Activated naive CD8-positive, alpha-beta T cell treated with anti-CD3 and anti-CD28 coated beads for 36 hours (primary cell): ENCODE measurements at places on chromosomes 6 and 20. TPM values are rescaled to one million over a fixed set of nuclear protein-coding genes. Genes with fewer than 3 reads are reported as not detected.
A peak's percentile ranks its signal among the peaks of the same experiment; 100 is the strongest.

FAM217A gene
- total RNA-seq: not detected

BMP5 gene
- not detected for total RNA-seq

CEP57L1 gene
- 22.4 TPM for total RNA-seq

GRM1 gene
- total RNA-seq: not detected

GLP1R gene
- 0.43 TPM for total RNA-seq

GNRH2 gene
- 1.1 TPM for total RNA-seq

ABHD16B gene
- not detected for total RNA-seq

HLA-DQB1 gene
- 17.5 TPM for total RNA-seq

SLC32A1 gene
- total RNA-seq: not detected

- peaks cover 95% of the 10 kb centered on the region for H3K27me3 ChIP-seq
- DNase-seq: no peak
- no peaks in the 10 kb centered on the region for H3K36me3 ChIP-seq
- no peak overlapping the region for H3K27ac ChIP-seq
Measured at GRCh38 chr6:137489046-137490005, 4.9 kb downstream of the OLIG3 start.

GRCh38 chr6:41767112-41767833, 12.4 kb downstream of the FRS3 start:
- H3K27ac ChIP-seq: no peak overlapping the region
- no peak overlapping the region for H3K4me3 ChIP-seq
- peaks cover under 1% of the 10 kb centered on the region for H3K36me3 ChIP-seq
- H3K4me1 ChIP-seq: peaks cover 11% of the 10 kb centered on the region
- DNase-seq: no peak
- H3K27me3 ChIP-seq: no peaks in the 10 kb centered on the region

DNA sequence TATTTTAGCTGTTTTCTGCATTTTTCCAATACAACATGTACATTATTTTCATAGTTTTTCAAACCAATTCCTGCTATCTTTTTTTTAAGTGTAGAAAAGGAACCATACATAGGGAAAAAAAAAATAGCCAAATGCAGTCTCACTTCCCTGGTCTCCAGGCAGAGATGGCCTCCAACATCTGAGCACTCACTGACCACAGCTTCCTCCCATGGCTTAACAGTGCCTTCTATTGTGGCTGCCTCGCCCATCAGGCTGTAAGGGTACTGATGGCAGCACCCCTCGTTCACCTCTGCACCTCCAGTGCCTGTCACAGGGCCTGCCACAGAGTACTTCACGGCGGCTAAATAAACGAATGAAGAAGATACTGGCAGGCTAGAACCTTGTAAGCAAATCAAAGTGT, 591.1 kb downstream of the PTPRT start:
- peaks cover 3% of the 10 kb centered on the region for H3K27me3 ChIP-seq
- DNase-seq: no peak
- no peak overlapping the region for H3K4me3 ChIP-seq

DNA sequence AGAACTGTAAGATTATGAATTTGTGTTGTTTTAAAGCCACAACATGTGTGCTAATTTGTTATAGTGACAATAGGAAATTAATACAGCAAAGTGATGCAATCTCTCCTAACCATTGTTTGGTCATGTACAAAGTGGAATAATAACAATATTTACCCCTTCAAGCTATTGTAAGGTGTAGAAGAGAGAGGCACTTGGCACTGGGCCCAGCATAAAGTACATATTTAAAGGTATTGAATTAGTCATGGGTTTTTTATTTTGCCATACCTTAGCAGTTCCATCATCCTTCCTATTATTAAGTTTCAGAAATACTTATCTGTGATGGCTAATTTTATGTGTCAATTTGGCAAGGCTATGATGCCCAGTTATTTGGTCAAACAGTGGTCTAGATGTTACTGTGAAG, 322.4 kb upstream of the TSHZ2 start:
- no peaks in the 10 kb centered on the region for H3K36me3 ChIP-seq
- H3K4me1 ChIP-seq: no peaks in the 10 kb centered on the region
- no peak for DNase-seq

- no peaks in the 10 kb centered on the region for H3K27me3 ChIP-seq
- no peak overlapping the region for H3K27ac ChIP-seq
- no peak overlapping the region for H3K4me3 ChIP-seq
- no peak for DNase-seq
Measured at GRCh38 chr6:30880698-30881252, 3.5 kb upstream of the DDR1 start.

GRCh38 chr20:4774207-4774606, 52.5 kb downstream of the PRND start:
- no peaks in the 10 kb centered on the region for H3K4me1 ChIP-seq
- H3K4me3 ChIP-seq: no peak overlapping the region
- H3K36me3 ChIP-seq: peaks cover 5% of the 10 kb centered on the region
- DNase-seq: no peak
- no peaks in the 10 kb centered on the region for H3K27me3 ChIP-seq
- no peak overlapping the region for H3K27ac ChIP-seq

DNA sequence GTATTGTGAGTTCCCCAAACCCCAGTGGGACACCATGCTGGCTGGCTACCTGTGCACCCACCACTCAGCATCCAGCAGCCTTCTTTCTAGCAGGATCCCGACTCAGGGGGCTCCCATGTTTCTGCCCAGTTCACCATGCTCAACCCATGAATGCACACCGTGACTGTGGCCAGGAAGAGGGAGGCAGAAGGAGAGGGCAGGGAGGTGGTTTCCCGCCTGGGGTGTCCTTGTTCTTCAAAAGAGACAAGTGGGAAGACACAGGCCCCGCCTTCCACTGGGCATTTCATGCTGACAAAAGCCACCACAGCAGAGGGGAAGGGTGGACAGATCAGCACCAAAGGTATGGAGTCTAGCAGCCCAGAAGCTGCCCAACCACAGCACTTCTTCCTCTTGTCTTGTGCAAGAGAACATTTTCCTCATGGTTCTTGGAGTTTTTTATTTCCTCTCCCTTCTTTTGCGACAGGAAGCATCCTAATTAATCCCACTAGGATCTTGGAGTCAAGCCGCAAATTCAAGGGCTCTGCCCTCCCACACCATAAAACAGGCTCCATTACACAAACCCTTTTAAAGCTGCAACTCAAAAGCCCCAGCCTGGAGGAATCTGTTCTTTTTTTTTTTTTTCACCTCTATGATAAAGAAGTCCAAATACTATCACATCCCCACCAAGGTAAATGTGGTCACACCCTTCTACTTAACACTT, 13.5 kb upstream of the ANKRD60 start:
- no peak for DNase-seq
- peaks cover 11% of the 10 kb centered on the region for H3K36me3 ChIP-seq
- no peak overlapping the region for H3K4me3 ChIP-seq
- H3K27me3 ChIP-seq: no peaks in the 10 kb centered on the region

DNA sequence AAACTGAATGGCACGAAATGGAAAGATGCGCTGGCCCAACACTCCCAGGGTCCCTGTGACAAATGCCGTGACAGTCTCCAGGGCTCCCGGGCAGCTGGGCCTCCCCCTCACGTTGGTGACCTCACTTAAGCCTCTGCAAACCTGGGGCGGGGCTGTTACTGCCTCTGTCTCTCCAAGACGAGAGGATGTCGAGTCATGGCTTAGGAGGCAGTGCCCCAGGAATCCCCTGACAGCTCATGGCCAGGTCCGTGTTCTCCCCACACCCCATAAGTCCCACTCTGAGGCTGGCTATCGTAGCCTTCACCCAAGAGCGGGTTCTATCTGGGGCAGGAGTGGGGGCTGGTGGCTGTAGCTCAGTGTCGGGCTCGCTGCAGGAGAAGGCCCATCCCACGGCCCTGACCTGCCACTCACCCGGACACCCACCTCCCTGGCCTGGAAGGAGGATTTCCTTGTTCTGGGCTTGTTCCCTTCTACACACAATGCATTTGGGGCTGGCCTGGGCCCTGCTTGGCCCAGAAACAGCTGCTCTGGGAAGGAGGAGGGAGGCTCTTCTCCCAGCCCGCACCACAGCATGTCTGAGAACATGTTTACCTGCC, 5.6 kb upstream of the RPS21 start:
- peaks cover 14% of the 10 kb centered on the region for H3K4me1 ChIP-seq
- no peaks in the 10 kb centered on the region for H3K27me3 ChIP-seq
- H3K27ac ChIP-seq: no peak overlapping the region
- H3K4me3 ChIP-seq: no peak overlapping the region

DNA sequence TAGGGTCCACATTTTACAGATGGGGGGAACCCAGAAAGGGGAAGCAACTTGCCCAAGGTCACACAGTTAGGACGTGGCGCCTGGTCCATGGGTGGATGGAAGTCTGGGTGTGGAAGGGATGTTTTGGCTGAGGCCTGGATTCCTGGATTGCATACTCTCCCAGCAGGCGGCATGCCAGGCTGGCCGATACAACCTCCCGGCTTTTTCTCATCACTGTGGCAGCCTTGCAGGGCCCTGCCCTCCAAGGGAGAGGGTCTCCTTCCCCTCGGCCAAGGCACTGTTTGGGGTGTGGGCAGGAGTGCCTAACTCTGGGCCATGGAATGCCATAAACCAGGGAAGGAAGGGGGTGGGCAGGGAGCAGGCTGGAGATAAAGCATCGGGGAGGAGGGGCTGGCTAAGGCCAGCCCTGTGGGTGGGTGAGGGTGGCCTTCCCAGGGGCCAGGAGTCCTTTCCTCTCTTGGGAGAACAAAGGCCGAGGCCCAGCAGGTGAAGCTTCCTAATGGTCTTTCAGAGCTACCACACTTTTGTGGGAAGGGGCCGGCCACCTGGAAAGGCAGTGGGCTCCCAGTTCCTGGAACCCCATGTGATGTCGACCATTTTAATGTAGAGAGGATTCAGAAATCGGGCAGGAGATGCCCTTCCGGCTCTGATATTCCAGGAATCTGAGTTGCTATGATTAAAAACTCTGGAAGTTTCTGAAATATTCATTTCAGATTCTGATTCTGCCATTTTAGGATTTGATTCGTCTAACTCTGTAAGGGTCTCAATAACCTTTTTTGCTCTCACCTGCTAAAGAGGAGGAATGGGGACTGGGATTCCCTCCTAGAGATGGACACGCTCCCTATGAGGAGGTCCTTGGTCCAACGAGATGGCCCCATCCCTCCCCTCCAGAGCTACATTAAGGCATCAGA, 4.2 kb downstream of the FOXS1 start:
- H3K4me1 ChIP-seq: peaks cover 3% of the 10 kb centered on the region
- H3K36me3 ChIP-seq: no peaks in the 10 kb centered on the region
- no peak for DNase-seq
- no peak overlapping the region for H3K27ac ChIP-seq

- peaks cover 37% of the 10 kb centered on the region for H3K36me3 ChIP-seq
- H3K27me3 ChIP-seq: peaks cover 4% of the 10 kb centered on the region
- DNase-seq: no peak
- peaks cover 36% of the 10 kb centered on the region for H3K4me1 ChIP-seq
Measured at GRCh38 chr20:428658-429200, 20.6 kb downstream of the RBCK1 start.

DNA sequence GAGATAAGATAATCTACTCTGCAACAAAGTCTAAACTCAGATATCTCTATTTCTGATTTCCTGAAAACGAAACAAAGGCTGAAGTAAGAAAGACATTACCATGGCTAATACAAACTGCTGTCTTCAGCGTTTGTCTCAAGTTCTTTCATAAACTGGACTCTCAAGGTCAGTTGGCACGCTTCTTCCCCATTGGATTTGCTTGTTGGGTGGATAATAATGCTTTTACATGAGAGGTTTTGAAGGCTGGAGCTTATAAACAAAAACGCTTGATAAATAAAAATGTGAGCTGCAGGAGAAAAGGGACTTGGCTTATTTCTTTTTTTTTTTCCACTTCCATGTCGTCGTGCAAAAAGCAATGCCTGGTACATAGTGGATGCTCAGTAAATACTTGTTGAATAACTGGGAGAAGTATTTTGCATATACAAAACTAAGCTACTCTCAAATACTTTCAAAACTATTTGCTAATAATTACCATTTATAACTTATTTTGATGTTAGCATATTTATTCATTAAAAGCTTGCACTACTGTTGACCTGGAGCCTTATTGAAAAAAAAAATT, 65.7 kb upstream of the EEF1A1 start:
- no peaks in the 10 kb centered on the region for H3K27me3 ChIP-seq
- no peak for DNase-seq
- peak overlapping the region; percentile 100 for H3K27ac ChIP-seq
- peaks cover 12% of the 10 kb centered on the region for H3K36me3 ChIP-seq

GRCh38 chr6:13471184-13471583, 16.2 kb downstream of the GFOD1 start:
- peaks cover 35% of the 10 kb centered on the region for H3K36me3 ChIP-seq
- H3K27me3 ChIP-seq: no peaks in the 10 kb centered on the region
- no peak overlapping the region for H3K27ac ChIP-seq
- no peak for DNase-seq

GRCh38 chr20:41861772-41862422, 243.7 kb upstream of the CHD6 start:
- no peaks in the 10 kb centered on the region for H3K36me3 ChIP-seq
- no peaks in the 10 kb centered on the region for H3K4me1 ChIP-seq
- no peak for DNase-seq

DNA sequence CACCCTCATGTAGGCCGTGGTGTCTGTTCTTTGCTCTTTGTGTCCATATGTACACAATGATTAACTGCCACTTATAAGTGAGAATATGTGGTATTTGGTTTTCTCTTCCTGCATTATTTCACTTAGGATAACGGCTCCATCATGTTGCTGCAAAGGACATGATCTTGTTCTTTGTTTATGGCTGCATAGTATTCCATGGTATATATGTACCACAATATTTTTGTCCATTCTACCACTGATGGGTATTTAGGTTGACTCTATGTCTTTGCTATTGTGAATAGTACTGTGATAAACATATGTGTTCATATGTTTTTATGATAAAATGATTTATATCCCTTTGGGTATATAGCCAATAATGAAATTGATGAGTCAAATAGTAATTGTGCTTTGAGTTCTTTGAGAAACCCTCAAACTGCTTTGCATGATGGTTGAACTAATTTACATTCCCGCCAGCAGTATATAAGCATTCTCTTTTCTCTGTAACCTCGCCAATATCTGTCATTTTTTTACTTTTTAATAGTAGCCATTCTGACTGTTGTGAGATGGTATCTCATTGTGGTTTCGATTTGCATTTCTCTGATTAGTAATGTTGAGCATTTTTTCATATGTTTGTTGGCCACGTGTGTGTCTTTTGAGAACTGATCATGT, 174.4 kb upstream of the NT5E start:
- no peaks in the 10 kb centered on the region for H3K4me1 ChIP-seq
- DNase-seq: no peak
- H3K36me3 ChIP-seq: no peaks in the 10 kb centered on the region
- no peak overlapping the region for H3K27ac ChIP-seq
- H3K27me3 ChIP-seq: no peaks in the 10 kb centered on the region
- no peak overlapping the region for H3K4me3 ChIP-seq

DNA sequence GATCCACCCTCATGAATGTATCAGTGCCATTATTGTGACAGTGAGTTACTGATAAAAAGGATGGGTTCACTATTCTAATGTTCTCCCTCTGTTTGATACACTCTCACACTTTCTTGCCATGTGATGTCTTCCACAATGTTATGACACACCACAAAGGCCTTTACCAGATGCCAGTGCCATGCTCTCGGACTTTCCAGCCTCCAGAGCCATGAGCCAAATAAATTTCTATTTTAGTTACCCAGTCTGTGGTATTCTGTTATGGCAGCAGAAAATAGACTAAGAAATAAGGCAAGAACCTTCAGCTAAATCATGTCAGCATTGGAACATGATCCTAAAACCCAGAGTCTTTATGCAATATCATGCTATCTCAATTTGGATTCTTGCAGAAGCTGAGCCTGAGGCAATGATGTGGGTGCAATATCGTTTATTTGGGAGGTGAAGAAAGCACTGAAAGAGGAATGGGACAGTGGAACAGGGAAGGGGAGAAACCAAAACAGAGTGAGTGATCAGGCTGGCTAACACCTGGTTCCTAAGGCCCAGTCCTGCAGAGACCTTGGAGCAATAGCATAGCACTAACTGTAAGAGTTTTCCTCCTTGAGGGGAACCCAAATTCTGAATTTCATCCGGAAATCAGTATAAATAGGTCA, 130.4 kb upstream of the LRFN2 start:
- peaks cover 7% of the 10 kb centered on the region for H3K4me1 ChIP-seq
- no peak overlapping the region for H3K4me3 ChIP-seq
- no peak overlapping the region for H3K27ac ChIP-seq
- no peaks in the 10 kb centered on the region for H3K36me3 ChIP-seq
